ENCODE measurements at places on chromosomes 1 and 21.
A peak's percentile ranks its signal among the peaks of the same experiment; 100 is the strongest.

DNA sequence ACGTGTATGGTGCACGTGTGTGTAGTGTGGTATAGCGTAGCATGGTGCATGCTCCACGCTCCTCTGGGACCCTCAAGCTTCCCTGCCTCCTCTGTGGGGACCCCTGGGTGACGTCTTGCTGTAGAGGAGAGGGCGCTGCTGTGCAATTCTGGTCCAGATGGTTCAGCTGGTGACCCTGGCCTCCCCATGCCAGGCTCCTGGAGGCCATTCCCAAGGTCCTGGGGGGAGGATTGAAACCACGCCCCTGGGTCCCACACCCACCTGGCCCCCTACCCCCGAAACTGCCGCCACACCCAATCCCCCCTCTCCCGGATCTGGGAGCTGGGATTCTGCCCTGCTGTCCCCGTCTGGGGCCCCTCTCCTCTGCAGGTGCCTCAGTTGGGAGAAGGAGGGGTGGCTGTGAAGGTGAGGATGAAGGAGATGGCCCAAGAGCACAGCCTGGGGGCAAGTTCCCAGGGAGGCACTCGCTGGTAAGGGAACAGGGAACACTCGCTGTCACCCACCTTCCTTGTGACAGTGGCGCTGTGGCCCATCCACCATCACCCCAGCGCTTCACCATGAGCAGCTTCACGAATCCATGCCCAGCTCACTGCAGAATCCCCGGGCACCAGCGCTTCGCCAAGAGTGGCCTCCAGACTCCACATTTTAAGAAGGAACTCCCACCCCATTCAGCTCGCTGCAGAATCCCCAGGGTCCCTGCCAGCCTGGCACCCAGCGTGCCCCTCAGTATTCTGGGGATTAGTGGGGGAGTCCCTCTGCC lies 38.0 kb downstream of the WDR4 start:
- no peak for DNase-seq

DNA sequence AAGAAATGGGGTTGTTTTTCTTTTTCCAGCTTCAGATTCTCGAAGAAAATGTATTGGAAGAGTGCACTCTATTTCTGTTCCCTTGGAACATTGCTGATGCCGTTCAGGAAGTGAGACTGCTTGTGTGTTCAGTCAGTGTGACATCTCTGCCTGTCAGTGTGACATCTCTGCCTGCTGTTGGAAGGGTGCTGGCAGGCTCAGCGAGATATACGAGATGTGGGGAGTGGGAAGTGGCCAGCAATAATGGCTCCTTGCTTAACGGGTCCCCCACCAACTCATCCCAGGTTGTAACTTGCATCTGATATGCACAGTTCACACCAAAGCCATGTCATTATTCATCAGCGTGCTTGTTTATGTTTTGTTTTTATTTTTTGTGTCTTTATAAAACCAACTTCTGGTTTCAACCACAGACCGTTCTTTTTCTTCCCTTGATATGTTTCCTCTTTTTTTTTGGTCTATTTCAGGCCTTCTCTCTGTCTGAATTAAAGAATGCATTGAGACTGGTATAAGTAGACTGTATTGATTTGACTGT lies 145.4 kb downstream of the GALNT2 start:
- DNase-seq = no peak

GRCh38 chr1:169493251-169493650 lies 7.5 kb upstream of the SLC19A2 start:
- DNase-seq = no peak

GRCh38 chr1:3237570-3237969 lies 168.6 kb downstream of the PRDM16 start:
- no peak for DNase-seq

DNA sequence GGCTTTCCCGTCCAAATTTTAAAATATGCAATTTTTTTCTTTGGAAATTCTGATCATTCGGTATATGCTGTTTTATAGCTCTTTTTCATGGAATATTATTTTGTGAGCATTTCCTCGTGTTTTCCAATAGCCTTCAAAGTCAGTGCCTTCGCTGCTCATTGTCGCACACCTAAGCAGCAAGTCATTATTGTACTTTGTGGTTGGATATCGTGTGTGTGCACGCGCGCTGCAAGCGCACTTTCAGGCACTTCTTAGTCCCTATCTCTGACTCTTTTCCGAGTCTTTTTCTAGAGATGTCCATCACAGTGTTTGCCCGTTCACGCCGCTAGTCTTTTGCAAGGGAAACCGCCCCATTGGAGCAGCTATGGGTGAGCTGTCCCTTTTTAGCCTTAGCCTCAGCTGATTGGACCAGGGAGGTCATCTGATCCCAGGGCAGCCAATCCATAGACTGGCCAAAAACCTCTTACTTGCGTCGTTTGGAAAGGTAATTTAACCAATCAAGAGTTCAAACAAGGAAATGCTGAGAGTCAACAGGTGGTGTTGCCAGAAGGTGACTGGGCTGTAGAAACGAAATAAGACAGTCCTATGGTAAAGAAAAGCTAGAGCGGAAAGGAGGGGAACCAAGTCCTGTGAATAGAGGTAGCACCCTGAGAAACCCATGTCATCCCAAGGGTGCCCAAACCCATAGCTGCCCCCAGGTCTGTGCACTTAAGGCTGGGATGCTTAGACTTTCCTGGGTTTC lies 710 bp upstream of the HYI start:
- peak; percentile 44 for DNase-seq

- peak; percentile 41 for DNase-seq
These were observed 4.5 kb downstream of the HSPB7 start for GRCh38 chr1:16013220-16013907.

Data from astrocyte of the cerebellum (primary cell).